ENCODE measurements at places on chromosomes 7 and 10. TPM values are rescaled to one million over a fixed set of nuclear protein-coding genes. Genes with fewer than 3 reads are reported as not detected.

- no peak for DNase-seq
These were observed 46.4 kb downstream of the RAMP3 start for GRCh38 chr7:45203936-45204445.

- DNase-seq, result no peak
These were observed 477.3 kb downstream of the SDK1 start for GRCh38 chr7:3778345-3778744.

DNA sequence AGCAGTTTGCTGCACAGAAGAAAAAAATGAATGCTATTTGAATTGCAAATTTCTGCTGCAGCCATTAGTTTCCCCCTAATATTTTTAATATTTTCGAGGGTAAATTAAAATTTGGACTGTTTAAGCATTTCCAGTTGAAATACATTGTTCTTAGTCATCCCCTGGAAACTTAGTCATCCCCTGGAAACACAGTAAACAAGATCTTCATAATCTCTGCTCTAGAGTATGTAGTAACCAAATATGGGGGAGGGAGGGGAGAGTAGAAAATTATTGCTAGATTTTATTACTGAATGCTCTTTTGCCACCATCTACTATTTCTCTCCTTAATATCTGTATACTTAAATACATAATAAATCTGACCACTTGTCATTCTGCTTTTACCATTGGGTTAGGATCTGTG is 1053.3 kb downstream of the SORCS1 start:
- no peak for DNase-seq

DNA sequence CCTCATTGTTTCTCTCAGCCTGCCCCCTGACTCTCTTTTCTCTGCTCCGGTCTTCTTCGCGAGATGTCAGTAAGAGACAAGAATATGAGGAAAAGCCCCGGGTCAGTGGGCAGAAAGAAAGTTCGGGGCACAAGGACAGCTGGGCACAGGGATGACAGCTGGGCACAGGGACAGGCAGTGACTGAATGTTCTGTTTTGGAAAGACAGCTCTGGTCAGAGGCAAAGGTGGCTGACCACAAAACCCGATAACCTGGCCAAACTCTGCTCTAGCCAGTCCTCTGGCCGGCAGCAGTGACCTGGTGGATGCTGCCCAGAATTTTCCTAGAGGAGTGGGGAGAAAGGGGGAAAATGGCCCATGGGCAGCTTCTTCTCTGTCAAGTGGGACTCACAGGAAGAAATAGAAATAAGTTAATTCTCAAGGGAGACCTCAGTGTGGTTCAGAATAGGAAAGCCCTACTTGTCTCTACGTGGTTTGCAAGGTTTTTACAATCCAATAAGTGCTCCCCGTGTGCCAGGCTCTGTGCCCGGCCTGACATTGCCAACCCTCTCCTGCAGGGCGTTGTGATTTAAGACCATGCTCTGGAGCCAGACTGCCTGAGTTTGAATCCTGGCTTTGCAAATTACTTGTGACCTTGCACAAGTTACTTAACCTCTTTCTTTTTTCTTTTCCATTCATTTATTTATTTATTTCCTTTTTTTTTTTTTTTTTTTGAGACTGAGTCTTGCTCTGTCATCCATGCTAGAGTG is 110.6 kb upstream of the ZNF716 start:
- no peak for DNase-seq

DNA sequence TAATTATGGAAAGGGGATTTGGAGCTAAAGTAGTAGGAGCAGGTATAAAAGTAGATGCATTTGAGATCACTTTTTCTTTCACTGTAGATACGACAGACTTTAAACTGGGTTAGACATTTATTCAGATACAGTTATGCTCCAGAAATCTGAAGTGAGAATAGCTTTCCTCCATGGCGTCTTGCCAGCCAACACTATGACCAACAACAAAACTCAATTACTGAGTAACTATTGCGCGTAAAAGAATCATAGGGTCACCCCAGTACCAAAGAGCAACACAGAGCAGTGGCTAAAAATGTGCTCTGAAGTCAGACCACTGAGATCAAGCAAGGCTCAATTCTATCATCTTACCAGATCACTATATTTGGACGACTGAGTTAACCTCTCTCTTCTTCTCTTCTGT is 262.5 kb upstream of the SORCS1 start:
- DNase-seq, result no peak

DNA sequence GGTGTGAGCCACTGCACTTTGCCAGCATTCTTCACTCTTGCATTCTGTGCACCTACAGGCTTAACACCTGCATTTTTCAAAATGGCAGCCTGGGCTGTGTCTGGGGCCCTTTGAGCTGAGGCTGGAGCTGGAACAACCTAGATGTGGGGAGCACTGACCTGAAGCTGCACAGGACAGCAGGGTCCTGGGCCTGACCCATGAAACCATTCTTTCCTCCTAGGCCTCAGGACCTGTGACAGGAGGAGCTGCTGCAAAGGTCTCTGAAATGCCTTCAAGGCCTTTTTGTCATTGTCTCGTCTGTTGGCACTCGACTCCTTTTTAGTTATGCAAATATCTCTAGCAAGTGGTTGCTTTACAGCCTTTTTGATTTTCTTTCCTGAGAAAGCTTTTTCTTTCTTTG is 82.3 kb downstream of the INPP5A start:
- DNase-seq, result no peak

CCDC172 gene
- not detected for total RNA-seq

POLR3A gene
- 18.4 TPM for total RNA-seq

CRYGN gene
- not detected for total RNA-seq

INSIG1 gene
- 109 TPM for total RNA-seq

ATP6V0A4 gene
- total RNA-seq, result 0.04 TPM
